Activated CD4-positive, alpha-beta T cell treated with anti-CD3 and anti-CD28 coated beads, Interleukin-2, Interleukin-4, amounts not matched to agents 100 ng/mL and 50 ng/mL, durations not matched to agents 16 hours and 8 hours (primary cell): ENCODE measurements at places on chromosomes 3 and 15.

DNA sequence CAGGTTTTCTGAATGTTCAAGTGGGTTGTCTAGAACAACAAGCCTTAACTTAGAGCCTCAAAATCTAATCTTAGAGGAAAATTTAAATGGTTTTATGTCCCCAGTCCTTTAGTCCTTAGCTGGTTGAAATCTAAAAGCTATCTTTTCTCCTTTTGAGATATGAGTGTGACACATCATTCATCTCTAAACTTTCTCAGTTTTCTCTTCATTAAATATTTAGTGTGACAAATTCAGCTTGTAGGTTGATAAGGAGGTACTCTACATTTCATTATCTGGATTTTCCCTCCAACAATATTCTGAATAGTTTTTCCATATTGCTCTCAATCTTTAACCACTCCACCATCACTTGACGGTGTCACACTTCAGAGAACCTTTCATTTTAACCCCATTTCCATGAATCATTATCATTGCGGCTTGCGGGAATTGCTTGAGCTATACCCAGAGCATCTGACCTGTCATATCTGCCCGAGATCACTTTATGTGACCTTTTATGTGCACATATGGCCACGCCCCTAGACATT, 16.1 kb upstream of the ATP8B4 start:
- DNase-seq, result peak; percentile 93

DNA sequence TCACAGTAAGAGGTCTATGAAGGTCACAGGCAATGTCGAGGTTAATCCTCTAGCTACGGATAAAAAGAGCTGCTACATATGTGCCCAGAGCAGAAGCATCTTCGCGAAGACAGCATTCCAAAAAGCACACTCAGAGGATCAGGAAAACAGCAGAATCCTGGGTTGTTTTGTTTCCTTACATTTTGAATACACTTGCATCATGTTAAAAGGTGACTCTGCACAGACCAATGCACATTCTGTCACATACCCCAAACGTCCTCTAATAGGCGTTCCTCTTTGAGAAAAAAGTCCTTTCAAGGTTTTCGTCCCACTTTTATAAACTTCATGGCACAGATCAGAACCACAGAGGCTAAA, 52.7 kb downstream of the VGLL4 start:
- DNase-seq, result no peak

GRCh38 chr3:191631496-191631895, 170.5 kb downstream of the PYDC2 start:
- DNase-seq, result no peak

- DNase-seq, result no peak
Measured at GRCh38 chr3:115160295-115160694, 13.2 kb upstream of the ZBTB20 start.

- no peak for DNase-seq
Measured at GRCh38 chr15:101062471-101063171, 143.5 kb downstream of the LRRK1 start.

- no peak for DNase-seq
Measured at GRCh38 chr3:138213398-138214085, 26.4 kb downstream of the ARMC8 start.

DNA sequence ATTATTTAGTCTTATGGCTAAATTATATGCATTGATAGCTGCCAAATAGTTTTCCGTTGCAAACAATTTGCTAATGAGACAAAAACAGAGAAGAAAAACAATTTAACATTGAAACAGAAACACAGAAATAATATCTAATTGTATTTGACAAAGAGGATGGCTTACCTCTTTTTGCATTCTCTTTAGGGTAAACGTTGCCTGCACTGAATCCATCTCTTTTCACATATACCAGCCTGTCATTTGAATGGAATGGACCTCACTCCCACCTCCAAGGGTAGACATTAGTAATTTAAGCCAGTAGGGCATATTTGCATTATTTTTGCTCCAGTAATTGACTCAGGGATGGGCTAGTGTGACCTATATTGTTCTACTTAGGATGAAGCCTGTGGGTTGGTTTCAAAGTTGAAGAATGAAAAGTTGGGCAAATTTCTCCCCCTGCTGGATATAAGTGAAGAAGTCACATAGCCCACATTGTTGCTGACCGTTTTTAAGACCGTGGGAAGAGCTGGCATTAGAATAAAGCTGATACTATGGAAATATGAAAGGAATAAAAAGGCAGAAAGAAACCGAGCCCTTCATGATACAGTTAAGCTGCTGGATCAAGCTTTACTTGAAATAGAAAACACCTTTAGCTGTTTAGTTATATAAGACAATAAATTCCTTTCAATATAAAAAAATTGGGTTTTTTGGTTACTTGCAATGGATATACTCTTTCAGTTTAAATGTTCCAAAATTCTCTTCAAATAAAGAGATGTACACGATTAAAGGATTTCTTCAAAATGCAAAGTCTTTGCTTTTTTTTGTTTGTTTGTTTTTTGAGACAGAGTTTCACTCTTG, 26.9 kb downstream of the PIERCE2 start:
- peak; percentile 52 for DNase-seq

DNA sequence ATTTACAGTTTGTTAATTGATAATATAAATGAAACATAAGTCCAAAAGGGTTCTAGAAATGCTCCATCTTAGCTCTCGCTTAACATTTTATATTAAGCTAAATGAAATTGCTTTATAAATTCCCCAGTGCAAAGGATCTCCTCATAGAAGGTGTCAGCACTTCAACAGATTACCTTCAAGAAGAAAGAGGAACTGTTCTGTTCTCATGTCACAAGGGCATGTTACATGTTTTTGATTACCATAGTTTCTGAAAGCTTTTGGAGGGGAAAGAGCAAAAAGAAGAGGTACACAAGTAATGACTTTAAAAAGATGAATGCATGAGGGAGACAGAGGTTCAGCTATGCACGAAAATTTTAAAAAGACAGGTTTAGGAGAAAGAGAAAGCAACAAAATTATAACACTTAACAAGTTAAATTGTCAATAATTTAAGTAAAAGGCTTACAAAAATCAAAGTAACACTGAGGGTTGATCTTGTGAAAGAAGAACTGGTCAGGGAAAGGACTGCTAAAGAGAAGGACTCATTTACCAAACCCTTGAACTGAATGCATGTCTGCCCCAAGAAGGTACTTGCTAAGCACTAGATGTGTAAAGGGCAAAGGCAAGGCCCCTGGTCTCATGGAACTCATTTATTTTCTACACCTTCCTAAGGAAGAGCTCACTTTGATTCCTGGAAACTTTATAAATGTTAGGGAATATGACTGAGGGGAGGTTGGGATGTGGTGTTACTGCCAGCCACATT, 45.1 kb downstream of the CCDC191 start:
- DNase-seq, result no peak

DNA sequence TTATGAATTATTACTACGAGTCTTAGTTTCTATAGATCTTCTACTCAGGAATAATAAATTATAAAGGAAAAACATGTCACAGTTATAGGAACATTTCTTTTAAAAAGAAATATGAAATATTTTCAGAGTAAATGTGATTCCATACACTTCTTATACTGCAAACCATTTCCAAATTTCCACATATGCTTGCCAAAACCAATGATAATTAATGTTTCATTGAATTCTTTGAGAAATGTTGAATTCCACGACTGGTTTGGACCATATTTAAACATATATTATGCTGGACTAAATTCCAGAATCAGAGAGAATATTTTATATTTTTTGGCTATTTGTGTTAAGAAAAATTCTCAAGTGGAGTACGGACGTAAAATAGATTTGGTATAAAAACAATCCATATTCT, 144.6 kb downstream of the EPHA3 start:
- no peak for DNase-seq

DNA sequence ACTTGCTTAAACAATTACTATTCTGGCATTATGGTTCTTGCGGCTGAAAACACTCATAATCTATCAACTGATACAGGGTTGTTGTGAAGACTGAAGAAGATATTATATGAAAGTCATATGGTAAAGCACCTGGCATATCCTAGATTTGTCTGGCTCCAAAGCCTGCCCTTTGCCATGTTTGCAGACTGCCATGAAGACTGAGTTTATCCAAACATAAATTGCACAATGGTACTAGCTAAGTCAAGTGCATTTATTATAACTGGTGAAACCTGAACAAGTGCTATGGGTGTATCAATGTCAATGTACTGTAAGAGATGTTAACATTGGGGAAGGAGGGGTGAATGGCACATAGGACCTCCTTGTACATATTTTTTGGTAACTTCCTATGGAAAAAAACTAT, 87.4 kb upstream of the MEX3B start:
- no peak for DNase-seq

GRCh38 chr3:30131191-30131590, 475.2 kb upstream of the TGFBR2 start:
- DNase-seq, result no peak

- DNase-seq, result no peak
Measured at GRCh38 chr3:55692957-55693558, 206.0 kb upstream of the WNT5A start.

- DNase-seq, result peak; percentile 89
Measured at GRCh38 chr3:46369675-46370132, 1.0 kb upstream of the CCR5 start.

DNA sequence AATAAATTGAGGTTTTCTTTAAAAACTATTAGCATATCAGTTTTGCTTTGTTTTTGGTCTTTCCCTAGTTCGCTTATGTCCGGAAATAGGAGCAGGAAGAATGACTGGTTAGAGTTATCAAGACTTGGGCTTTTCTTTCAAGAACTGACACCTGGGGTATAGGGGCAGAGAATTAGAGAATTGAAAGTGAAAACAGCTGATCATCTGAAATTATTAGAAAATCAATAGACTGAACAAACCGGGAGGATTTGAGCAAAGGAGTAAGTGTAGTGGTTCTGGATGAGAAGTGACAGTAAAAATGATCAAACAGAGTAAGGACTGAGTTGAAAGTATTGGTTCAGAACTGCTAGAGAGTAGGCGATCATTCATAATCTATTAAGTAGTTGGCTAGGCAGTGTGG, 6.0 kb downstream of the MINDY2 start:
- no peak for DNase-seq

GRCh38 chr15:63531586-63531985, 27.2 kb downstream of the USP3 start:
- DNase-seq, result no peak

DNA sequence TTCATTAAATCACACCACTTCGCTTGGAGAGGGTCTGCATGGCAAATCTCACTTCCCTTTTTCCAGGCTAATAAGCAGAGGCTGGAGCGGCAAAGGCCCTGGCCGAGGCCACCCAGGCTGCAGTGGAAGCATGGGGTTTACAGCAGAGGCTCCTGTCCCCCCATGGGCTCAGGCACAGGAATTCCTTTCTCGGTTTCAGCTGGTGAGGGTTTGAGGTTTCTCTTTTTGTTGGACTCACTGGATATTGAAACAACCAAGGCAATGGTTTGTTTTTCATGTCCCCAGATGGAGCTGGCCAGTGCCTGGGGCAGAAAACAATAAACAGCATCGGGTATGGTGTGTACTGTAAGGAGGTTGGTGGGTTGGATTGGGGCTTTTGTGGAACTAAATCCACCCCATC, 175.6 kb upstream of the RASGRP1 start:
- no peak for DNase-seq

GRCh38 chr15:98233873-98234272, 273.4 kb downstream of the ARRDC4 start:
- no peak for DNase-seq

DNA sequence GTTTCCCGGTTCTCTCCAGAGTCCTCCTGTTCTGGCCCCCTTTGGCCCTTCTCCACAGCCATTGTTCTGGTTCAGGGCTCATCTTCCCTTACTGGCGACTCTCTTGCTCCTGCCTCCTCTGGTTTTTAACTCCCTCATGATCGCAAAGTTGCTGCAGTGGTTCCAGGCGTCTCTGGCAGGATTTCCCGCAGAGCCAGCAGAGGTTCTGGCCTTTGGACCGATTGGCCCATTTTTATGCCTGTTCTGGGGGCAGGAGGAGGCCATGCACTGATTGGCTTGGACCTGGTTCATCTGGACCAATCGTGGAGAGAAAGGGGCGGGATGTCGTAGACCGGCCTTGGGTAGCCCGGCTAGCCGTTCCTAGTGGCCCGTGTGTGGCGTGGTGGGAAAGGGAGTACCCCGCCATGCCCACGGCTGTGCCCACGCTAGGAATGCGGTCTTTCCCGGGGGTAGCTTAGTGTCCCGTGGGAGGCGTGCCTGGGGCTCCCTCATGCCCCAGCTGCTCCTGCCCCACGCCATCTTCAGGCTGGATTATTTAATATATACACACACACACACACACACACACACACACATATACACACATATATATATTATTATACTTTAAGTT, 113.4 kb downstream of the FBLN2 start:
- no peak for DNase-seq

DNA sequence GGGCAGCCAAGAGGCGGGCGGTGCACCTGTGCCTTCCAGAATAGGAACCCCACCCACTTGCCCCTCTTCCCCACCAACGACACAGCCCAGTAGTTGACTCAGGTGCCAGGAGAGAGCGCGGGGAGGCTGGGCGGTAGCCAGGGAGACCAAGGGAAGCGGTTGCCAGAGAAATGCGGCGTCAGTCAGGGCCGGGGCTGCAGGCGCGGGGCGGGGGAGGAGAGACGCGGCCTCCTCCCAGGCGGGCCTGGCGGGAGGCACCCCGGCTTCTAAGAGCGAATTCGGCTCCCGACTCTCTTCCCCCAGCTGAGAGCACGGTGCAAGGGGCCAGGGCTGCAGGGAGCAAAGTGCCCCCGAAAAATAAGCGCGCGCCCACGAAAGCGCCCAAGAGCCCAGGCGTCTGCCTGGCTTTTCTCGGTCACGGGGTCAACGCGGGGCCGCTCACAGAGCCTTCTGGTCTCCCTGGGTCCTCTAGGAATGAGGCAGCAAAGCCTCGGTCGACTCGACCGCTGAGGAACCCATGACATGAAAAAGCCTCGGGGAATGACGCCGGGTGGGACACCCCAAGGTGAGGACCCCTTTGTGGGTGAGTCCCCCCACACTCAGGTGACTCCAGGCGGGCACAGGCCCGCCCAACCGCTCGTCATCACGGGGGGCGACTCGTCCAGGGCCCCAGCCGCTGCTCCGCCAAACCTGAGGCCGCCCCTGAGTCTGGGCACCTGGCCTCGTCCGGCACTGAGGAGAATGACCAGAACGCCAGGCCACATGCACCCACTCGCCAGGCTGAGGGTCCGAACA, 716 bp downstream of the CPEB1 start:
- DNase-seq, result no peak

DNA sequence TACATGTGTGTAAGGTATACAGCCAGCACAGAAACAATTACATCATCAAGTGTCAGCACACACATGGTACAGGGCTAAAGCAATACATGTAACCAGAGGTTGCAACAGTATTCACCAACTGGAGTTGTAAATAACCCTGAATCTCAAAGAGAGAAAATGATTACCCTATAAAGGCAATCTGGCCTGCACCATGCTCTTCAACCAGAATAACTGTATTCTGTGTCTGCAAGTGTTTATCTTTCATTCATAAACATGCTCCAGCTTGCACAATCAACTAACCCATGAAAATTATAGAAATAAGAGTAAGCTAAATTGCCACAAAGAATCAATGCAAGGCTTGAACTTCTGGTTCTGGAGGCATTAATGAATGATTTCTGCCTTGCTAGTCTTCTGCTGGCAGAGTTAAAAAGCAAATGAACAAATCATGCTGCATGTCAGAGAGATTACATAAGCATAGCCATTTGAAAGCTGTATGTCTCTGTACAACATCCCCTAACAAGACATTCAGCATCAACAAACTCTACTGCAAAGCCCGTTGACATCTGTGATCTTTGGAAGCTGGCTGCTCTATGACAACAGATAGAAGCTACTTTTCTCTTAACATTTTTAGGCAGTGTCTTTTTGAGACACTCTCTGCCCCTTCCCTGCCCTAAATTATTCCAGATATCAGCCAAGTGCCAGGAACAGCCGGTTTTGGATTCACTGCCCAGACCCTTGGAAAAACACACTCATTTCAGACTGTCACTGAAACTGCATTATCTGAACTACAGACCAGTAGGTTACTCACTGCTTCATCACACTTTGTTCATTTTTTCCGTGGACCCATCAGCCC, 871.0 kb downstream of the OTOL1 start:
- no peak for DNase-seq

- DNase-seq, result peak; percentile 9
Measured at GRCh38 chr3:13308380-13308801, 111.7 kb downstream of the NUP210 start.
